ENCODE measurements at places on chromosomes 3 and 15.

- DNase-seq = no peak
Observed at GRCh38 chr3:132285620-132285945, 31.6 kb upstream of the ACP3 start.

DNA sequence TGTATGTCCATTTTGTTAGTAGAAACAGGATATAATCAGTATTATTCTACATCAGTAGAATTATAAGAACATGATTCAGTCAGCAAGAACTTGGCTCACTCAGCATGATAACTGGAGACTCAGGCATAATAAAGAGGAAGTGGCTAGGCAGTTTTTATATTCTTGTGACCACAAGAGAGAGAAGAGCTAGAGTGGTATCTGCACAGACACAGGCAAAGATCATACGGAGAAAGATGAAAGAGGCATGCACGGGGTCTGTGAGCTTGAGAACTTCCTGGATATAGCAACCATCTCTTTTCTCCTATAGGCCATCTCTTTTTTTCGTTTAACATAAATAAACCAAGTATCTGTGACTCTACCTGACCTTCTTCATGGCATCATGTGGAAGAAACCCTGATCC, 46.8 kb downstream of the MYO5A start:
- DNase-seq = no peak

GRCh38 chr3:32460031-32460749, 42.5 kb downstream of the CMTM6 start:
- DNase-seq = no peak

GRCh38 chr3:183871541-183871940, 13.1 kb downstream of the PARL start:
- no peak for DNase-seq

DNA sequence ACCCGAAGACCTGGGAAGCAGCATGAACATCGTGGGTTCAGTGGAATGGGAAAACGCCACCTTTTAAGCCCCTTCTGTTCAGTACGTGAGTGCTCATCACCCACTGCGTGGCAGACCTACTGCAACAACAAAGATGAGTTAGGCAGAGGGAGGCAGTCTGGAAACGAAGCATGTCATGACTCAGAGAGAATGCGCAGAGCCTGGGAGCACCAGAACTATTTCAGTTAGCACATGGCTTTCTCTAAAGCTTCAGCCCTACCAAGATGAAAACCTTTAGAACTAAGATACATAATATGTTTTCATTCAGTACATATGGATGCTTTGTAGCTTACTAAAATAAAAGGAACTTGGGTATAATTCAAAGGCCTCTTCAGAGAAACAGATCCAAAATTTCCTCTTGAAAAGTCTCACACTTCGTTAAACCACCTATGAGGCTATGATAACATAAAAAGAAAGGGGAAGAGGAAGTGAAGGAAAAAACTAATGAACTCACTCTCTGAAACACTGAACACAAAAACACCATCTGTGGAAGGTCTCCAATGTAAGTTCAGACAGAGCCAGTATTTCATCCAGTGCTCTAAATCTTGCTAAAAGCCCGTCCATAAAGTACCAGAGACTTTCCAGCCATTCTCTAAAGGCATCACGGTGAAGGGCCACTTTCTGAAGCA, 140.1 kb downstream of the OCA2 start:
- no peak for DNase-seq

GRCh38 chr3:60920519-60920918, 330.7 kb downstream of the FHIT start:
- no peak for DNase-seq

- DNase-seq = no peak
Observed at GRCh38 chr3:115624901-115625300, 1.6 kb downstream of the GAP43 start.

GRCh38 chr3:138464491-138464860, 30.1 kb downstream of the ESYT3 start:
- no peak for DNase-seq

DNA sequence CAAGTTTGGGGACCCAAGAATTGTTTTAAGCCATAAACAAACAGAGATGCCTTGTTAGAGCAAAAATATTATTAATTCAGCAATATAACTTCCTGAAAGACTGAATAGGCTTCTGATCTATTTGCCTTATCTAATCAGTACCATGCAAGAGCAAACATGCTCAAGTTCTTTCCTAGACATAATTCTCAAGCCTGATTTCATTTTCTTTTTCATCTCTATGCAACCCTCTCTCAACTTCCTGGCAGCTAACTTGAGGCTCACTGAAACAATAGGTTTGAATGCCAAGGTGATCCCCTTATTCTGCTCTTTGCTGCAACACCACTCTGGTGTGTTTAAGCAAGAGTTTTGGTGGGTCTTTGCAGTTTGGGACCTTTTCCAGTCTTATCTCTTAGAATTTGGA, 230.9 kb upstream of the CD96 start:
- no peak for DNase-seq

DNA sequence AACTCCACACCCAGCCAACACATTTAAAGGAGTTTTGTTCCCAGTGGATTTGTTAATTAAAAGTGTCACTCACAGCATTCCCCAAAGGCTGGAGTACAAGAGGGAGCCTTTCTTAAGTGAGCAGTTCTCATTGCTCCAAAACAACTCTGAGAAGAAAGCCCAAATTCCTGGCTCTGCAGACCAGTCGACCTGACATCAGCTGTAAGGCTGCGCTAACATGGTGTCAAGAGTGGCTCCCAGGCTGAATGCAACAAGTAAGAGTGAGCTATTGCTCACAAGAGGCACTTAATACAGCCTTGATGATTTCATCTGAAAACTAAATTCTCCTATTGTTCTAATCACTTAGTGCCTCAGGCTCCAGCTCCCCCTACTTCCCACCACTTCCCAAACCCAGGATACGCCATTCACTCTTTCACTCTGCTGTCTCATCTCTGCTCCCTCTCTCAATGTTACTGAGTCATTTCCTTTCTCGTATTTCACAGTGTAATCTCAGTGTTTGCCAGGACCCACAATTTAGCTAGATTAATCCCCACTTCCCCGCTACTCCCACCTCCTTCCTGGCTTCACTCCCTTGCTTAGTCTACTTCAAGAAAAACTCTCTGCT, 81.8 kb downstream of the WWTR1 start:
- peak; percentile 29 for DNase-seq

- no peak for DNase-seq
Observed at GRCh38 chr3:126126811-126127431, 43.0 kb upstream of the SLC41A3 start.

- DNase-seq = no peak
Observed at GRCh38 chr3:72171946-72172345, 387.0 kb upstream of the PROK2 start.

DNA sequence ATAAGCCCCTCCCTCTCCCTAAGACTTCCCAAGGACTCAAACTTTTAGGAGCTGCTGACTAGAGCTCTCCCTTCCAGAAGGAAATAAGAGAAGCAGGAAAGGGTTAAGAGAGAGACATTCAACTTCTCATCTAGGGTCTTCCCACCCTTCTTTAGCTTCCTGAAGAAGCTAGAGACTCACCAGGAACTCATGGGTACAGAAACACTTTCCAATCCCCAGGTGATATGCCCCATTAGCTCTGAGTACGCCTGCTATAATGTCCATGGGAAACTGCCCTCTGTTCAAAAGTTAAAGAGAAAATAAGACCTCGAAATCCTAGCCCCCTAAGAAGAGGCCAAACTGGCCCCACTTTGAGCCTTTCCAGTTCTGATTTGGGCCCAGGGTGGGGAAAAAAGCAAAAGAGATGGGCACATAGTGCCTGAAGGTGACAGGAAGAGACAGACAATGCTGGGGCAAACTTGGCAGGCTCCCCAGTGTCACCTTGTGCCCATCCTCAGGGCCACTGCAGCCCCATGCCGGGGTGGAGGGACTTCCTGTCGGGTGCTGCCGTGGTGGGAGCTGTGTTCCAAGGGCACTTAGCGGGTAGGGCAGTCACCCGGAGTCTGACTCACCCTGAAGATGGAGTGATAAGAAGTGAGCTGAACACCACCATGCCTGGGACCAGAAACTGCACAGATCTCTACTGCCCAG, 29.5 kb downstream of the CCDC12 start:
- peak; percentile 66 for DNase-seq

DNA sequence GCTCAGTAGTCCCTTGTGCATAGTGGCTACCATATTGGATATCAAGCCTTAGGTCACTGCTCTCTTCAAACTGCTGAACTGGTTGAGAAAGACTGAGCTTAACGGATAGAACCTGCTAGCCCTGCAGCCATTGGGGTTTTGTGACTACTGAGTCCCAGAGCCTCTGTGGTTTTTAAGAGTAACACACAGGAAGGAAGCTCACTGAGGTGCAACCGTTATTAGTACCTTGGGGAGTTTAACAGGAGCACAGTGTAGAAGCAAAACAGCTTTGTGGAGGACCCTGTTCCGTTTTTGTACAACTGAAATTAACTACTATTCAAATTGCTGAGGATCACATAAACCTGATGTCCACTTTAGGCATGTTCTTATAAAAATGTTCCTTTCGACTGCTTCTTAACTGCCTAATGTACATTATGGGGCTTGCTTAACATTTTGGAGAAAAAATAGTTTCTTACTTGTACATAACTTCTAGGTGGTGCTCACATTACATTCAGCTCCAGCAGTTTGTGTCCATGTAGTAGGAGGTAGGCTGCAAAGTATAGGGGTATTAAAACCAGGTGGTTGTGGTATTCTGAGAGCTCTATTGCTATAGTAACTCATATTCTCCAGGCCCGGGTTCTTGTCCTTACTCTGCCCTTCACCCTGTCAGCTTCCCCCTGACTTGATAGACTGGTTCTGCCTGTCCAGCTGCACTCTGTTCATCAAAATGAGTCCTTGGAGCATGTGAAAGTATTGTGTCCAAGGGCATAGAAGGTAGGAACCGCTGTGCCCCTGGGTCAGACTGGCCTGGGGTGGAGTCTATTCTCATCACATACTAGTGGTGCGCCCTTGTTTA, 17.3 kb downstream of the PXK start:
- DNase-seq = no peak

GRCh38 chr15:96264801-96265515, 65.5 kb upstream of the NR2F2 start:
- DNase-seq = no peak

DNA sequence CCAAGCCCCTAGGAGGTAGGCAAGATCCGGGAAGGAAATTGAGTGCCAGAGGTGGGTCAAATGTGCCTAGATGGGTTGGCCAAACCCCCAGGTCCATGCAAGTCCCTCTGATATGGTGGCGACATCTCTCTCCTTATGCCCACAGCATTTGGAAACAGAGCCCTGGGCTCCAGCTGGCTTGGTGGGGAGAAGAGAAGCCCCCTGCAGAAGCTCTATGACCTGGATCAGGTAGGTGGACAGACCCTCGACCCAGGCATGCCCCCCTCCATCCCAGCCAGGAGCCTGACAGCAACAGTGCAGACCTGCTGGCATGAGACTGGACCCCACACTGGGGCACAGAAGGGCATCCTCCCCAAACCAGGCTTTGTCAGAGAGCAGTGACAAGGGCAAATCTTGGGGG, 12.2 kb downstream of the CHST13 start:
- DNase-seq = peak; percentile 1

DNA sequence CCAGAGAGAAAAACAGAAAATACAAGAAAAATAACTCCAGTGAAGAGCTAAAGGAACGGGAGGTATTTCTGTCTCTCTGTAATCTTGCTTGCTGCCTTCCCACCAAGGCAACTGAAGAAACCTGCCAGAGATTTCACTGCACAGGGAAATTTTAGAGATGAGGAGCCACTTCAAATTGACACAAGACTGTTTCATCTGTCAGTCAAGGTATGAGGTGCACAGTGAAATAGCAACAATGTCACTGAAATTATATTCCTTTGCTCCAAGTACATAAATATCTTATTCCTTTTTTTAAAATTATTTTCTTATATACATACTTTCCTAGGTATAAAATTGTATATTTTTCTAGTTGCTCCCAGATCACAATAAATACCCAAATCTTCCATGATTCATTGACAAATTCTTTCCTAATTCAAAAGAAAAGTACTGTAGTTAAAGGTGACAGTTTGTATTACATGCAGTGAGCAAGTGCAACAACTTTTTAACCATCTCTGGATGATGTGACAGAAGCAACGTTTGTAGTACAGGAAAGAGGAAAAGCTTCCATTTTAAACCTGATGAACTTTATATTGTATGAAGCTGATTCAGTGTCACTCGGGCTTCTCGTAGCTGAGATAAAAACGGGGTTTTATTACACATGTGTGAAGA, 563.4 kb downstream of the TUSC7 start:
- DNase-seq = no peak

GRCh38 chr15:58440922-58441321, 9.1 kb downstream of the LIPC start:
- no peak for DNase-seq

GRCh38 chr3:108180194-108180593, 42.0 kb downstream of the IFT57 start:
- no peak for DNase-seq

- DNase-seq = no peak
Observed at GRCh38 chr15:90059208-90059985, 42.9 kb downstream of the IDH2 start.

GRCh38 chr3:47681016-47681415, 100.7 kb downstream of the SMARCC1 start:
- DNase-seq = no peak

GRCh38 chr3:195559723-195560409, 16.7 kb upstream of the PPP1R2 start:
- no peak for DNase-seq

- no peak for DNase-seq
Observed at GRCh38 chr3:106729481-106729880, 647.8 kb upstream of the CCDC54 start.

DNA sequence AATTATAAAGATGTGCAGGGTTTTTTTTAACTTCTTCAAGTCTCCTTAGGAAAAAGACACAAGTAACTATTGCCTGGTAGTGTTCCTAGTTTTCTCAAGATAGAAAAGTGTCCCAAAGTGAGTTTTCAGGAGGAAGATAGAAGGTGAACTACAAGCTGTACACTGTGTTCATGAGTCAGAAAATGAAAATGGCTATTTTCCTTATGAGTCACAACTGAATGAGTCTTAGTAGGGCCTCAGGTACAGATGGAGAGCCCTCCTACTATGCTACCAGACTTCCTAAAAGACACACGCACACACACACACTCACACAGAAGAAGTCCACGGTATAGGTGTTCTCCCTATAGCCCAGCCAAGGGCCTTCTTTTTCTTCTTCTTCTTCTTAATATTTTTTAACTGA, 3.1 kb downstream of the MYO1E start:
- no peak for DNase-seq

GRCh38 chr3:52069135-52069534, 12.8 kb upstream of the DUSP7 start:
- DNase-seq = no peak

DNA sequence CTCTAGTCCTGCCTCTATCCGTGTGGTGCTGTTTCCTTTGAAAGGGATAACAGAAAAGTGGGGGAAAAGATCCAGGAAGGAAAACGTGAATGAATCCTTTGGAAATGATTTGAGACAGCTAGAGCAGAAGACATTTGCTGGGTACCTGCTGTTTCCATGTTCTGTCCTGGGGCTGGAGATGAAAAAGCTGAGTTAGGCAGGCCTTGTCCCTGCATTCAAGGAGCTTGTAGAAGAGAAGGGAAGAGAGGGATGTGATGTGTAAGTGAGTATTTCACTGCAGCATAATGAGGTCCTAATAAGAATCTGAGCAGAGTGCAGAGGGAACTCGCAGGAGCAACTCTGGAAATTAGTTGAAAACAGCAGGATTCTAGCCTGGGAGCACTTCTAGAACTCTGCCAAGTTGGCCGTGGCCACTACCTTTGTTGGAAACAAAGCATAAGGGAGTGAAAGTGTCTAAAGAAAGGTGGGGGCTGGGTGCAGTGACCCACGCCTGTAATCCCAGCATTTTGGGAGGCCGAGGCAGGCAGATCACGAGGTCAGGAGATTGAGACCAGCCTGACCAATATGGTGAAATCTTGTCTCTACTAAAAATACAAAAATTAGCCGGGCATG, 13.8 kb upstream of the SEMA4B start:
- DNase-seq = no peak

- peak; percentile 56 for DNase-seq
Observed at GRCh38 chr15:91929509-91929908, 76.0 kb downstream of the SLCO3A1 start.
